ENCODE measurements at places on chromosomes 13 and 19. TPM values are rescaled to one million over a fixed set of nuclear protein-coding genes. Genes with fewer than 3 reads are reported as not detected.

DNA sequence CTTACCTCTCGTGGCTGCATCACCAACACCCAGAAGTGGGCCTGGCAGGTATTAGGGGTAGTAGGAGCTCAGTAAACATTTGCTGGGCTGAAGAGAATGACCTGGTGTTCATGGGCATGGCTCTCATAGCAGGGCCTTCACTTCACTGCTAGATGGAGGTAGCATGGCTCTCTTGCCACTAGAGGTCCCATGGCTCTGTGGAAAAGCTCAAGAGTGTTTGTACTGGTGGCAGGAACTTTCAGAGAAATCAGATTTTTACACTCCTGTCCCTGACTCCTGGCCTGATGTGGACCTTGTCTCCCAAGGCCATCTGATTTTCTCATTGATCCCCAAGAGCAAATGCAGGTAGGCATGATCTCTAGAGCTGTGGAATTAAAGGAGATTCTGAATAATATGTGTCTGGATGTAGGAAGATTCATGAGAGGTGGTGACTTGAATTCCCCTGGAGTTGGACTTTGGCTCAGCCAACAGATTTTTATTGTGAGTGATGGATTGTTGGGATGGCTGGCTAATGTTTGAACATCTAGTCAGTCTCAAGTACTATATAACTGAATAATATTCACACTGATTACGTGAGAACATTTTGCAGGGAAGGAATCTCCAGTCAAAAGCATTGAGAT lies 5.7 kb downstream of the ZNF574 start:
- DNase-seq, result peak; percentile 61
- peaks cover 23% of the 10 kb centered on the region for H3K36me3 ChIP-seq
- H3K4me1 ChIP-seq, result peaks cover 39% of the 10 kb centered on the region

DNA sequence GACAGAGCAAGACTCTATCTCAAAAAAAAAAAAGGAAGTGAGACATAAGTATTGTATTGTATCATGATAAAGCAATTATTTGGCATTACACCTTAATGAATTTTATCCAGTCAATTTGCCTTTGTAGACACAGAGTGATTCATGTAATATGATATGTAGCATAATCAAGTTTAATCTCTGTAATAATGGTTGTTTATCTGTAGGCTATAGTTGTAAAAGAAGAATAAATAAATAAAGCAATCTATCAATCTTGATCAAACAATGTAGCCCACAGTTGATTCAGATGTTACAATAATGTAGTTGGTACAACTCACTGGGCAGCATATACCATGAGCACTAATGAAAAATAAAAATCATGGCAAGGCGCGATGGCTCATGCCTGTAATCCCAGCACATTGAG lies 28.5 kb upstream of the CEACAM20 start:
- H3K27me3 ChIP-seq, result peaks cover 19% of the 10 kb centered on the region
- H3K4me3 ChIP-seq, result no peak overlapping the region
- no peak for DNase-seq
- H3K36me3 ChIP-seq, result no peaks in the 10 kb centered on the region
- H3K27ac ChIP-seq, result no peak overlapping the region

GRCh38 chr13:30882026-30882850 lies 23.8 kb upstream of the MEDAG start:
- H3K4me3 ChIP-seq, result no peak overlapping the region
- H3K36me3 ChIP-seq, result no peaks in the 10 kb centered on the region
- no peak overlapping the region for H3K27ac ChIP-seq
- DNase-seq, result no peak
- H3K4me1 ChIP-seq, result peaks cover 44% of the 10 kb centered on the region

DNA sequence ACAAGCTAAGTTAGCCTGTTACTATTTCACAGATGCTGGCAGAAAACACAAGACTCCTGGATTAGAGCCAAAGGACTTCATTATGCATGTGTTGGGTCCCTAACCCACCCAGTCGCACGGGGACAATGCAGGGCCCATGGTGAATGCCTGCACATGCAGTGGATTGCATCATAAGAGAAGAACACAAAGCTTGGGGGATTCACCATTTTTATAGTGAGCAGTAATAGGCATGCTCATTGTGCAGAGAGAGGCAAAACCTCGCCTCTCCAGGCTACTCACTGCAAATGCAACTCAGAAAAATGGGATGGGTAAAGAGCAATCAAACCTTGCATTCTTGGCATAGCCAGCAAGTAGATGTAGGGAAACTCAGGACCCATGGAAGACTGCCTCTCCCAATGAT lies 115.8 kb downstream of the DIAPH3 start:
- no peak overlapping the region for H3K4me3 ChIP-seq
- no peaks in the 10 kb centered on the region for H3K27me3 ChIP-seq
- H3K27ac ChIP-seq, result no peak overlapping the region
- H3K36me3 ChIP-seq, result peaks cover 20% of the 10 kb centered on the region

DNA sequence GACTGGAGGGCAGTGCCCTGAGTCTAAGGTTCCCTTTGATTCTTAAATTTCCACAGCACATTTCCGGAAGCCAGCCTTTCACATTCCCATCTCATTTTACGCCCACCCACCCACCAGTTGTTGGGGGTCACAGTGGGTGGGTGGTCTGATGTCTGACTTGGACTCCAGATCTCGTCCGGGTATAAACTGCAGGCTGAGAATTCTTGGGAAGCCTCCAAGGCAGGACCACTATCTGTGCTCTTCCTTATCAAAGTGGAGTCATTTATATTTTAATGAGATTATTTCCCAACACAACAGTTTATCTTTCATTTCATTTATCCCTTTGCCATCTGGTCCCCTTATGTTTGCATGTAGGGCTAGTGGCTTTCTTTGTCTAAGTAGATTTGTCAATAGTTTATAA lies 3.6 kb upstream of the FAM124A start:
- H3K27ac ChIP-seq, result no peak overlapping the region
- no peak for DNase-seq
- H3K36me3 ChIP-seq, result no peaks in the 10 kb centered on the region
- H3K27me3 ChIP-seq, result peaks cover 39% of the 10 kb centered on the region
- no peak overlapping the region for H3K4me3 ChIP-seq

DNA sequence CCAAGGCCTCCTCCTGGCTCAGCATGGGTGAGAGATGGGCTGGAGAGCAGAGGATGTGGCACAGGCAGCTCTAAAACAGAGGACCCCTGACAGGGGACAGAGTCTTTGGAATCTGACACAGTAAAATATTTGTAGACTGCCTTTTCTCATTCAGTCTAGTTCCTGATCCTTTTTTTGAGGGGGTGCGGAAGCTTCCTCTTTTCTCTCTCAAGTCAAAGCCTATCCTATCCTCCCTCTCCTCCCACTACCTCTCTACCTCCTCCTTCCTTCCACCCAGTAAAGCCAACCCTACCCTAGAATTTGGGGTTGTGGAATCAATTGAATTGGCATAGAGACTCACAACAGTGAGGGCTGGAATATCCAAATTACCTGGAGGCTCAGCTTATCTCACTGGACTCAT lies 82.0 kb downstream of the TEX26 start:
- no peaks in the 10 kb centered on the region for H3K4me1 ChIP-seq
- no peaks in the 10 kb centered on the region for H3K36me3 ChIP-seq
- peaks cover 25% of the 10 kb centered on the region for H3K27me3 ChIP-seq
- H3K27ac ChIP-seq, result no peak overlapping the region

DNA sequence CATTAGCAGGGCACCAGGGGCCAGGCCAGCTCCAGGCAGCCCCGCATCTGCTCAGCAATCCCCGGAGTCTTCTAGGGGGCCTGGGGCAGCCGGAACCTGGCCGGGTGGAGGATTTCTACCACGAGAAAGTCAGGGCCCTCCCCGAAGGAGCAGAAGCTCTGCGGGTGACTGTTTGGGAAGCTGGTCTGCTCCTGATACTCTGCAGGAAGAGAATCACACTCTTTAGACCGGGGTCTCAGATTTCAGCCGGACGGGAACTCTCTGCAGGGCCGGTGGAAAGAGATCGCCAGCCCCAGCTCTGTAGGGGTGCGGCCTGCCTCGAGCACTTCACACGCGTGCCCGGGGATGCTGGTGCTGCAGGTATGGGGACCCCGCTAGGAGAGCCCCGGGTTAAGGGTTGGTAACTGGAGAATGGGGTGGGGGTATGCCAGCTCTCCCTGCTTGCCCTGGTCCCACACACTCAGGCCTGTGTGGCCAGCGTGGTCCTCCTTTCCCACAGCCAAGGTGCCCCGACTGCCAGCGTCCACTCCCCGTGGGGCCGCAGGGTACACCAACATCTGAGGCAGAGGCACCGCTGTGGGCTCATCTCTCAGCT lies 20.1 kb downstream of the RASA3 start:
- peak overlapping the region; percentile 57 for H3K4me3 ChIP-seq
- H3K4me1 ChIP-seq, result peaks cover 89% of the 10 kb centered on the region
- DNase-seq, result no peak
- H3K36me3 ChIP-seq, result peaks cover 30% of the 10 kb centered on the region

- no peaks in the 10 kb centered on the region for H3K36me3 ChIP-seq
- no peak for DNase-seq
- no peaks in the 10 kb centered on the region for H3K4me1 ChIP-seq
- no peaks in the 10 kb centered on the region for H3K27me3 ChIP-seq
Measured at GRCh38 chr13:22517544-22517943, 663.2 kb upstream of the SGCG start.

- peak overlapping the region; percentile 43 for H3K27ac ChIP-seq
- no peaks in the 10 kb centered on the region for H3K36me3 ChIP-seq
- H3K27me3 ChIP-seq, result peaks cover 17% of the 10 kb centered on the region
- peak overlapping the region; percentile 59 for H3K4me3 ChIP-seq
- peak; percentile 27 for DNase-seq
Measured at GRCh38 chr13:48749144-48749543, 95.4 kb downstream of the CYSLTR2 start.

DNA sequence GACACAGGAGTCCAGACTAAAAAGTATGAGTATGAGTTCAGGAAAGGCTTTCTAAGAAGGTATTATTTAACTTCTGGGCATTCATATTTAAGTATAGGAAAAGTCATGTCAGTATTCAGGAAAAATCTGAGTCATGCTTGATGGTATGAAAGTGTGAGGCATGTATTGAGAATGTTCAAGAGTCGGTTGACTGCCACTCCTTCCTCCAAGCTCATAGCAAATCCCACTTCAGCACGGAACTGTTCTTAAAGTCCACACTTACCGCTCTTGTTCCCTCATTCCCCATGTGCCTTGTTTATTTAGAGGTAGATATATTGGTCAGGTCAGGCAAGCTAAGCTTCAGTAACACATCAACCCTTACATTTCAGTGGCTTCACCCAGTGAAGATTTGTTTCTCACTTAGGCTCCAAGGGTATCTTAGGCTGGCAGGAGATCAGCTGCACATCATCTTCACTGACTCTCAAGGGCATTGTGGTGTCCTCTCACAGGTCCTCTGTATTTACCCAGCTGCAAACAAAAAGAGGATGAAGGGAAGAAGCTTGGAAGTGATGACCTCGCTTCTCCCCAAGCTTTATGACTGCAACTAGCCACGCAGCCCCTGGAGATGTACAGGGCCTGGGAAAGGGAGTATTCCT lies 1189.2 kb downstream of the EFNB2 start:
- DNase-seq, result peak; percentile 27
- H3K36me3 ChIP-seq, result peaks cover 4% of the 10 kb centered on the region
- peak overlapping the region; percentile 69 for H3K4me3 ChIP-seq
- no peaks in the 10 kb centered on the region for H3K27me3 ChIP-seq
- H3K4me1 ChIP-seq, result peaks cover 42% of the 10 kb centered on the region
- H3K27ac ChIP-seq, result peak overlapping the region; percentile 94

- no peak overlapping the region for H3K4me3 ChIP-seq
- peak; percentile 53 for DNase-seq
- peak overlapping the region; percentile 59 for H3K27ac ChIP-seq
- H3K4me1 ChIP-seq, result peaks cover 32% of the 10 kb centered on the region
Measured at GRCh38 chr13:24500977-24501376, 11.6 kb downstream of the PARP4 start.

DNA sequence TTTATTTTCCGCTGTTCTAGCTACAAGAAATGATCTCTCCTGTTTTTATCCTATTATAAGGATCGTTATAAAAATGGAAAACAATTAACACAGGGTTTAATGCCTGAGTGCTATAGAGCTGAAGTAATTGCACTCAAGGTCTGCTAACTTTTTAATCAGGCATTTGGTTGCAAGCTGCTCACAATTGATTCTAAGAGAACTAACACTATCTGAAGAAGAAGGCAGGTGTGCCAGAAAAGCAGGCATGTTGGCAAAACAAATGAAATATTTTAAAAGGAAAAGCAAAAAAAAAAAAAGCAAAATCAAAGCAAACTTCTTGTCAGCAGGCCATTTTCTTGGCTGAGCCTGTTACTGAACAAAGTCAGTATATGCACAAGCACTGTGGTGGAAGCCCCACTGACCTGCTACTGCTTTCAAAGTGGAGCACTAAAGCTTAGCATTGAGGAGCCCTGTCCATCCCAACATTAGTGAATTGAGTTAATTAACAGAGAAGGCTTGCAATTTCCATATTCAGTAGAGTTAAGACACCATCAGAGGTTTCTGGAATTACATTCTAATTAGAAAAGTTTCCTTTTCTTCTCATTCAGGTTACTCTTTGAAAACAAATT lies 574.2 kb downstream of the PCDH9 start:
- no peak overlapping the region for H3K4me3 ChIP-seq
- H3K4me1 ChIP-seq, result peaks cover 39% of the 10 kb centered on the region
- H3K36me3 ChIP-seq, result no peaks in the 10 kb centered on the region
- peak overlapping the region; percentile 94 for H3K27ac ChIP-seq
- no peaks in the 10 kb centered on the region for H3K27me3 ChIP-seq

GRCh38 chr13:39375601-39376000 lies 227.4 kb downstream of the LHFPL6 start:
- H3K4me3 ChIP-seq, result no peak overlapping the region
- no peaks in the 10 kb centered on the region for H3K27me3 ChIP-seq
- H3K27ac ChIP-seq, result no peak overlapping the region
- peaks cover 6% of the 10 kb centered on the region for H3K36me3 ChIP-seq
- DNase-seq, result no peak

GRCh38 chr19:5367530-5368133 lies 27.0 kb upstream of the PTPRS start:
- H3K27me3 ChIP-seq, result peaks cover 5% of the 10 kb centered on the region
- no peak overlapping the region for H3K27ac ChIP-seq
- no peak overlapping the region for H3K4me3 ChIP-seq
- no peaks in the 10 kb centered on the region for H3K4me1 ChIP-seq

DNA sequence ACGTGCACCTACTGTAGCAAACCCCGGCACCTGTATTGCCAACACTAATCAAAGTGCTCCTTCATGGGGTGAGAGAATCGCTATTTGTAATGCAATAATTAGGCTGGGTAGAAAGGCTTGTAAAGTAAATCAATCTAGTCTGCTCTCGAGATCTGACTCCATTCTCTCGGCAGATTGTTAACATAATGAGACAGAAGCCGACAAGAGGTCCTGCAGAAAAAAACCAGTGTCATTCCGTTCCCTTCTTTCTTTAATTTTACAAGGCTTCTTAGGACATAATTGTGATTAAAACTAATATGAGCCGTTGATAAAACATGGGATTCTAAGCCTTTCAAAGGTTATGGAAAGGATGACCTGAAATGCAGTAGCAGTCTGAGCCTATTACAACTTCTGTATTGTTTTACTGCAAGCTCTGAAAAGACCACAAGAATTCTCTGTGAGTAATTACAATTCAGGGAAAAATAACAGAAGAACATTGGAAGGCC lies 530.0 kb downstream of the PCDH9 start:
- H3K27me3 ChIP-seq, result no peaks in the 10 kb centered on the region
- no peak overlapping the region for H3K4me3 ChIP-seq
- no peak for DNase-seq
- H3K36me3 ChIP-seq, result no peaks in the 10 kb centered on the region

GRCh38 chr19:48726556-48726955 lies 7.0 kb upstream of the MAMSTR start:
- H3K4me1 ChIP-seq, result peaks cover 12% of the 10 kb centered on the region
- H3K4me3 ChIP-seq, result no peak overlapping the region

Gene DPRX
- total RNA-seq, result not detected

Gene BRME1
- 0.89 TPM for total RNA-seq

Gene C19orf38
- 0.66 TPM for total RNA-seq

Gene SLC10A2
- not detected for total RNA-seq

Gene IFNL1
- total RNA-seq, result not detected

Gene VMAC
- total RNA-seq, result 2.0 TPM

Gene ACER1
- not detected for total RNA-seq

Gene SERPINE3
- not detected for total RNA-seq
